ENCODE measurements at places on chromosomes 12 and 14.

DNA sequence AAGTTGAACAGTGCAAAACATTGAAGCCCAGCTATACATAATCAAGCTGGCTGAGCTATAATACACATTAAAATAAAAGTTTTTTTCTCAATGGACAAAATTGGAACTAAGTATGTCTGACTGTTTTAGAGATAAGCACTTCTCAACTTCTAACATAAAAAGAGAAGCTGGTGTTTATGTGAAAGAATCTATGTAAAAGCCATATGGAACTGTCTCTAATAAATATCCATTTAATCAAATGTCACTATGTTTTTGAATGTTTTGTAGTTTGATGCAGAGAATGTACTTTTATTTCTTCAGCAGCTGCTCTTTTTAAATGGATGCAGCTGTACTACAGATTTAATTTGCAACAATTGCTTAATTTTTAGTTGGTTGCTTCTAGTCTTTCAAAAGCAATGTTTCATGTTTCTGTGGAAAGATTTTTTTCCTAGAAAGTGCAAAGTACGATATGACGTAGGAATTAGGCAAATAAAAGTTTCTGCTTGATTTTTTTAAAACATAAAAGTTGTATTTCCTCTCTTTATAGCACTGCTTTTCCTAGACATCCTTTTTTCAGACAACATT lies 114.2 kb downstream of the PDE3A start:
- DNase-seq = no peak

DNA sequence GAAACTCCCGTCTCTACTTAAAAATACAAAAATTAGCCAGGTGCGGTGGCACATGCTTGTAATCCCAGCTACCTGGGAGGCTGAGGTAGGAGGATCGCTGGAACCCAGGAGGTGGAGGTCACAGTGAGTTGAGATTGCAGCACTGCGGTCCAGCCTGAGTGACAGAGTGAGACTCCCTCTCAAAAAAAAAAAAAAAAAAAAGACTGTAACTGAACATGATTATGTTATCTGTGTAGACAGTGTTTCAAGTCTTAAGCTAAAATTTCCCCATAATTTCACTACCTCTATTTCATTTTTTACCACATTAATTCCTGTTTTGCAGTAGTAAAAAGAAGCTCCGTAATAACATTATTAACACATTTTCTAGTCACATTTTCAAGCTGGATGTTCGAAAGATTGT lies 5.4 kb downstream of the PLBD1 start:
- no peak for DNase-seq

DNA sequence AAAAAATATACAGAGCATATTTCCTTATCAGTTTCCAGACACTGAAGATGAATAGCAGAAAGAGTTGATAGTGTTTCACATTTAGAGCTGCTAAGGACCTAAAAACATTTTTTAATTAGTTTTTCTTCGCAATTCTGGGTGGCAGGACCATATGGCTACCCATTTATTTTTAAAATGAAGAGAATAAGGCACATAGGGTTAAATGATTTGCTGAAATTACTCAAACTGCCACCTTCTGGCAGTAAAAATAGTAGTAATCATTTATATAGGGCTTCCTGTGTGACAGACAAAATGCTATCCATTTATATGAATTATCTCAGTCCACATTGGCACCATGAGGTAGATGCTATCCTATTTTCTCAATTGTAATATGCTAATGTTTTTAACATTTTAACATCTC lies 108.6 kb upstream of the CCDC196 start:
- DNase-seq = no peak

DNA sequence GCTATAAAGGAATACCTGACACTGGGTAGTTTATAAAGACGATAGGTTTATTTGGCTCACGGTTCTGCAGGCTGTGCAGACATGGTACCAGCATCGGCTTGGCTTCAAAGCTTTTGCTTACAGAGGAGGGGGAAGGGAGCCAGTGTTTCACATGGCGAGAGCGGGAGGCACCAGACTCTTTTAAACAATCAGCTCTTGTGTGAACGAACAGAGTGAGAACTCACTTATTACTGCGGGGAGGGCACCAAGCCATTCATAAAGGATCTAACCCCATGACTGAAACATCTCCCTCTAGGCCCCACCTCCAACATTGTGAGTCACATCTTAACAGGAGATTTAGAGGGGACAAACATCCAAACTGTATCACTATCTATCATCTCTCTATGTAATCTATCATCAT lies 227.4 kb downstream of the TMEM132D start:
- no peak for DNase-seq

DNA sequence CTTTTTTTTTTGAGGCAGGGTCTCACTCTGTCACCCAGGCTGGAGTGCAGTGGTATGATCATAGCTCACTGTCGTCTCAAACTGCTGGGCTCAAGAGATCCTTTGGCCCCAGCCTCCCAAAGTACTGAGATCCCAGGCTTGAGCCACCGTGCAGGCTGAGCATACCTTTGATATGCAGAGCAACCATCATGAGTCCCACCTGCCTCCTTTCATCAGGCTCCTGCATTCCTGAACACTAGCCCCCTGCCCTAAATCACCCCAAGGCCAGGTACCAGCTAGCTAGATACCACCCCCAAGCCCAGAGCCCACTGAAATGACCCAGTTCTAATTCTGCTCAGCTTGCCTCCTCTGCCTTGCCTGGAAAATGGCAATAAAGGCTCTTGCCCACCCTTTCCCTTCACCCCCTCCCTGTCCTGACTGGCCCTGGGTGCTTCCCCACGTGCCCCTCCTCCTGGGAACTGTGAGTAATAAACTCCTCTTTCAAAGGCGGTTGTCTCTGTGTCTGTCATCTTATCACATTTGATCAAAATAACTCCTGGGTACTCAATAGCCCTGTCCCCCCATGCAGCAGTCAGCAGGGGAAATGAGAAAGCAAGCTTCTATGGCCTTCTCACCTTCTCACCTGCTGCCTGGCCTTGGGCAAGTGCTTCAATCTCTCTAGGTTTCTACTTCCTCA lies 6.4 kb upstream of the BRF1 start:
- no peak for DNase-seq

Data from NCI-H1436 treated with DMSO at 0.1 percent for 48 hours (cell line).